Activated CD8-positive, alpha-beta memory T cell treated with anti-CD3 and anti-CD28 coated beads for 1 hour (primary cell): ENCODE measurements at places on chromosomes 6 and 20.

- DNase-seq = no peak
Observed at GRCh38 chr6:167761794-167762258, 64.9 kb upstream of the AFDN start.

- no peak for DNase-seq
Observed at GRCh38 chr6:18276610-18277236, 12.4 kb upstream of the DEK start.

DNA sequence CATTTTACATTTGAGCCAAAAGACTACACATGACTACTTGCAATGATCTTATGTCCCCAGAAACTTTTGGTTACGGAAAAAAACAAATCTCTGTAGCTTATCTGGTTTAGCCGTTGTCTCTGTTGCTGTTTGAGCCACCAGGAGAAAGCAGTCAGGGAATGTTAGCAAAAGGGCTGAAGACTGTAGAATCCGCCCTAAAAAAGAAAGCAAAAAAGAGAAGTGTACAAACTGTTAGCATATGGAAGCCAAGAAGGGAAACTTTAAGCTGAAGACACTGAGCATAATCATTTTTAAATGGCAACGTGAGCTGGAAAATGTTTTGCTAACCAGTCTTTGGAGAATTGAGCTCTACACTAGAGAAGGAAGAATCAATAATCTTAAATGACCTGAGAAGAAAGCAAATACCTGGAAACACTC, 69.9 kb upstream of the MYLIP start:
- DNase-seq = no peak

DNA sequence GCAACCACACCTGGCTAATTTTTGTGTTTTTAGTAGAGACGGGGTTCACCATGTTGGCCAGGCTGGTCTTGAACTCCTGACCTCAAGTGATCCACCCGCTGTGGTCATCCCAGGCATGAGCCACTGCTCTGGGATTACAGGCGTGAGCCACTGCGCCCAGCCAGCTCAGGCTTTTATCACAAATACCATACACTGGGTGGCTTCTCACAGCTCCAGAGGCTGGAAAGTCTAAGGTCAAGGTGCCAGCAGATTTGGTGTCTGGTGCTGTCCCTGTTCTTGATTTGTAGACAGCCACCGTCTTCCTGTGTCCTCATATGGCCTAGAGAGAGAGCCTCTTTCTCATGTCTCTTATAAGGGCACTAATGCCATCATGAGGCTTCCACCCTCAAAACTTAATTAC, 25.9 kb downstream of the SHLD1 start:
- DNase-seq = no peak
